Fibroblast of skin of scalp (primary cell): ENCODE measurements at places on chromosomes 2 and 18.

DNA sequence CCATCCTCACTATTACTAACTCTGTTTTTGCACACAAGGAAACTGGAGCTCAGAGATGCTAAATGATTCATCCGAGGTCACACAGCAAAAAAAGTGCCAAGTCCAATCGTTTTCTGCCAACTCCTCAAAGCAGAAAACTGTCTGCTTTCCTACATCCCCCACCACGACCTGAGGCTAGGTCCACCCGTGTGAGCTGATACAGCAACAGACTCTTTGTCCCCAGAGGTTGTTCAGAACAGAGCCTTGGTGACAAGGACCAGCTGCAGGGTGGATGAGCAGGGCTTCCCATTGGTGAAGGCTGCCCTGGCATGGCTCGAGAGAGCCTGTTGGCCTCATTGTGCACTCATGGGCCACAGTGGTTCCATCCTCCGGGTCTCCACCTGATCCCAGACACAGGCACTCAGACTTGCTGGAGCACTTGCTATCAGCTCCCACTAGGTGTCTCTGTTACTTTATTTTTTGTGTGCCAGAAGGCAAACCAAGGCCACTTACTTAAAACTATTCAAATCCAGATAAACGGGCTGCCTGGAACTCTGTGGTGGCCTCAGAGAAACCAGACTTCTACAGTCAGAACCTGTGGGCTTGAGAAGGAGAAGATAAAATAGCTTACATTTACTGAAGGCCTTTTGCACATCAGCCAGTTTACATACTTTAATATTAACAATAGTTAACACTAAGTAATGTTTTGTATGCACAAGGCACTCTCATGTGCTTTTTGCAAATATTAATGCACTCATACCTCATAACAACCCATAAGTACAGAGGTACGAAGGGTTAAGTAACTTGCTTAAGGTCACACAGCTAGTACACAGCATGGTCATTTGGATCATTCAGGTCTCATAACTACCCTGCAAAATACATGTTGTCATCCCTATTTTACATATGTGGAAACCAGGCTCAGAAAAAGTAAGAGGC is 62.9 kb upstream of the CTIF start:
- peak; percentile 83 for DNase-seq

DNA sequence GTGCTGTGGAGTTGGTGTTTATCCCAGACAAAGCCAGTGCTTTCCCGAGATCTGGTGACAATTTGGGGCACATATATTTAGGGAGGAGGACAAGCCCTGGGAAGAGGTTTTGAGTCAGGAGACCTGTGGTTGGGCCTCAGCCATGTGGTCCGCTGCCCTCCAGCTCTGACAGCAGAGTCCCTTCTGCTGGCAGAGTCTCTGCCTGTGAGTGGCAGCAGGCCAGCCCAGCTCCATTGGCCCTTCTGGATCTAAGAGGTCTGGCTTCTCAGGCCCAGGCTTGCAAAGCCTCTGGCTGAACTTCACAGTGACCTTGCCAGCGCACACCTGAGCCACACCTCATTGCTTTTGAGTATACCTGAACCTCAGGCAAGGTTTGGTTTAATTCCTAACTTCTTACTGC is 115.3 kb downstream of the BCL2L11 start:
- no peak for DNase-seq

DNA sequence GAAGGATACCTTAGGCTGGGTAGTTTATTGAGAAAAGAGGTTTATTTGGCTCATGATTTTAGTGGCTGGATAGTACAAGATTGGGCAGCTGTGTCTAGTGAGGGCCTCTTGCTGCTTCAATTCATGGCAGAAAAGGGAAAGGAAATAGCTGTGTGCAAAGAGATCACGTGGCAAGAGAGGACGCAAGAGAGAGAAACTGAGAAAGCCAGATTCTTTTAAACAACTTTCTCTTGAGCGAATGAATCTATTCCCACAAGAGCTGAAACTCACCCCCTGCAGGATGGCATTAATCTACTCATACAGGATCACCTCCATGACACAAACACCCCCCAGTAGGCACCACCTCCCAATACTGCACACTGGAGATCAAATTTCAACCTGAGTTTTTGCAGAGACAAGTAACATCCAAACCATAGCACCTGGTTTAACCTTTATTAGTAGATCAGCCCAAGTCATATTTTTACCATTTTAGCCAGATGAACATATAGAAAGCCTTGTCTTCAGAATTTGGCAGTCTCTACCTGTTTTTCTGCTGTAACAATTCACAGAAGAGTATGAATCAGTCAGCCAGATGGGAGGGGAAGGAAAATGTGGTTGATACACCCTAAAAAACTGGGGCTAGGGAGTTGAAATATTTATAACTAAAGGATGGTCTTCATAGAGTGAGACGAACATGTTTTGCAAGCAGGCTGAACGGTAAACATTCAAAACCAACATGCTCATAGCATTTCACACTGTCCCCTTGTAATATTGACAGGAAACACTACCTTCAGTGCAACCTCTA is 73.9 kb upstream of the NCKAP5 start:
- DNase-seq: no peak

GRCh38 chr2:70330476-70330875 is 28.6 kb upstream of the FAM136A start:
- no peak for DNase-seq
